ENCODE measurements at places on chromosomes 3 and 15. TPM values are rescaled to one million over a fixed set of nuclear protein-coding genes. Genes with fewer than 3 reads are reported as not detected.
A peak's percentile ranks its signal among the peaks of the same experiment; 100 is the strongest.

DNA sequence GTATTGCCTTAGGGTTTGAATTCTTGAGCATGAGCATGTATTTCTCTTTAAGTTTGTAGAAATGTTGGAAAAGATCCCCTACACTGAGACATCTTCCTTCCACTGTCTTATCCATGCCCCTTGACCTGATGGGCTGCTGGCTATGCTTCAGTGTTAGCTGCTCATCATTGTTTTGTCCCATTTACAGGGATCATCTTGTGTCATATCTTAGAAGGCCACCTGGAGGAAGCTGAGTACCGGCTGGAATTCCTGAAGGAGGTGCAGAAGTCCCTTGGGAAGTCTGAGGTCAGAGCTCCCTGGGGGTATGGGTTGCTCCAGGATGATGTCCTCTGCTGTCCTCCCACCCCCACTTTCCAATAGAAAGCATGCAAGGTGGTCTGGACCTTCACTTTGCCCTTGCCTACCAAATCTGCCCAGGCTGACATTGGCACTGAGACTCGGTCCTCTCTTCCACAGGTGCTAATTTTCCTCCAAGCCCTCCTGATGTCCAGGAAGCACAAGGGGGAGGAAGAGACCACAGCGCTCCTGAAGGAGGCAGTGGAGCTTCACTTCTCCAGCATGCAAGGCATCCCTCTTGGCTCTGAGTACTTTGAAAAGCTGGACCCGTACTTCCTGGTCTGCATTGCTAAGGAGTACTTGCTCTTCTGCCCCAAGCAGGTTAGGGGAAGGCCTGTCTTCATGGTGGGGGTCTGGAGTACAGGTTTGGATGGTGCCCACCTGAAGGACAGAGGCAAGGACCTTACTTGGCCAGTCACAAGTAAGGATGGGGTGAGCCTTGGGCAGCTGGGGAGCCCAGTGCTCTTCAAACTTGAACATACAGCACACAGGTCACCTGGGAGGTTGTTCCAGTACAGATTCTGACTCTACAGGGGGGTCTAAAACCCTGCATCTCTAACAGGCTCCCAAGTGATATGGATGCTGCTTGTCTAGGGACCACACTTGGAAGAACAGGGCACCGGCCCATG is 17.7 kb downstream of the TTC21A start:
- DNase-seq: peak; percentile 22

DNA sequence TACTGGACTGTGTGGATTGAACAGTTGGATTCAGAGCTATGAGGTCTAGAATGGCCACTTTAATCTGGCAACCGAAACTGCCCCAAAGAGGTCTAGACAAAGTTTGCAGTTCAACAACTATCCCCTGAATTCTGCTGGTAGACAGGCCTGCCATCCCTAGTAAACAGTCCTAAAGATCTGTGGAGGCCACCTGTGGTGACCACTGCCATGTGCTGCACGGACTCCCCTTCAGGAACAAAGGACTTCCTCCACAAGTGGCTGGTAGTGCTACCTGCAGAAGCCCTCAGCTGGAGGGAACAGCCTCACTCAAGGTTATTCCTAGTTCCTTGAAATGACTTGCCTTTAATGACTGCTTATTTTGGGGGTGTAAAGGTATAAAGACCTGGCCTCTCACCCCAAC is 6.1 kb downstream of the TNFAIP8L3 start:
- DNase-seq: no peak

DNA sequence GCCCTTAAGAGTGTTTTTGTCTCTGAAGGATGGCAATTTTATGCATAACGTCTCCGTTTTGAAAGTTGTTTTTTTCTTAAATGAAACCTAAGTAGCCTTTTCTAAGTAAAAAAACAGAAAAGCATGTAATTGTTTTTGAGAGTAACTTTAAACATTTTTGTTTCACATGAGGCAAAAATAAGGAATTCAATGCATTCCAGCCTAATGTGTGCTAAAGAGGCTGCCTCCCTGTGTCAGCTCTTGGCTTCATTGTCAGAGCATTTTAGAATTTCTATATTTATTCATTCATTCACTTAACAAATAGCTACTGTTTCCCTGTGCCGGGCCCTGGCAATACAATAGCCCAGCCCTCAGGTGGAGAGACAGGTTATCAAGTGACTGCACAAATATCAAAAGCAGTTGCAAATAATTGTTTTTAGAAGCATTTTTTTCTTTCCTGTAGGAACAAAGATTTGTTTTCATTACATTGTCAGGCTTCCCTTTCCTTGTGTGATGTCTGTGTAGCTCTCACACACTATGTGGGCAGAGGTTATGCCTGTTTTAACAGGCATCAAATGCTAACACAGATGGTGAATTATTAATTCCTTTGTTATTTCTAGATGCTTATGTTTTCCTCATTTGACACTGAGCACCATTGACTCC is 81.9 kb downstream of the CCK start:
- no peak for DNase-seq

GRCh38 chr15:63915873-63916771 is 82.4 kb upstream of the HERC1 start:
- DNase-seq: no peak

DNA sequence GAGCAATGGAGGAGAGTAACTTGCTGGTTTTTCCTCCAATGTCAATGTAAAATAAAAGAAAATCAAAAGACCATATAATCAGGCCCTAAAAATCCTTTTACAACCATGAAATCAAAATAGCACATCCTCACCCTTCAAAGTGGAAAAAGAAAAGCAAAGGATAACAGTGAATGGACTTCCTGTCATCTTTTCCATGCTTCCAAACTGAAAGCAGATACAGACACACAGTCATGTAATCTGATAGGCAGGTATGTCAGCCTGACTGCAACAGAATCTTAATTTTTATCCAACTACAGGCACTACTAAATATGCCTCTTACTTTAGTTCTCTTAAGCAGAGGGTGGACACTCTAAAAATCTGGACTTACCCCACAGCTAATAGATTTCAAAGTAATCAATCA is 27.8 kb upstream of the IGDCC4 start:
- DNase-seq: no peak

DNA sequence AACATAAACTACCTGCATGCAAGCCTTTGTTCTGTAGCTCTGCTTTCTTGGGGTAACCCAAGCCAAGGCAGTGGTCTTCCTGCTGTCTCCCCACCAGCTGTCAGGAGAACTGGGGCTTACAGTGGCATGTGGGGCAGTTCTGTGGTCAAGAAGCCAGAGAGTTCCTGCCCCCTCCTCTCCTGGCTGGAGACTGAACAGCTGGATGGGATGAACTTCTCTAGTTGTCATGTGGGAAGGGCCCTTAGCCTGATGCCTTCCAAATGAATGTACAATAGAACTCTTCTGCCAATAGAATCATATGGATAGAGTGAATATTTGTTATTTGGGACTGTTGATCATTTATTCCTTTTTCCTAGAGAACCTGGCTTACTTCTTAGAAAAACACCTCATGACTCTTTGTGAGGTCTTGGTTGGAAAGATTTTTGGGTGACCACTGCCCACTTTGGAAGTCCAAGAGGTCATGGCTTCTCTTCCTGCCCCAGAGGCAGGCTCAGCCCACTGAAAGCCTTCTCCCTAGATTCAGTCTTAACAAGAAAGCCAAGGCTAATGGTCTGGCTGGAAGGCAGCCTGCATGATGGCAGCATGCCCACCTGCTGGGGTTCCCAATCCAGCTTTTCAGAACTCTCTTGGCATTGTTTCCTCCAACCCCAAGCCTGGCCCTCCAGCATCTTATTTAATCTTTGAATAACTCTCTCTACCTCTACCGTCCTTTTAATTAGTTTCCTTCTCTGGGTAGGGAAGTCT is 462.9 kb upstream of the PROK2 start:
- no peak for DNase-seq

GABRR3 gene
- not detected for total RNA-seq

GP5 gene
- total RNA-seq: 0.06 TPM

MYNN gene
- 13.0 TPM for total RNA-seq
